Activated CD4-positive, CD25-positive, alpha-beta regulatory T cell treated with anti-CD3 and anti-CD28 coated beads, Interleukin-2, amount 50 U/mL, for 16 hours (primary cell): ENCODE measurements at places on chromosomes 7 and 10.

GRCh38 chr10:110407301-110408170 is 90.2 kb upstream of the DUSP5 start:
- DNase-seq, result no peak

- no peak for DNase-seq
Observed at GRCh38 chr10:23585666-23586065, 146.8 kb downstream of the OTUD1 start.

- no peak for DNase-seq
Observed at GRCh38 chr10:12742771-12743170, 258.7 kb downstream of the CCDC3 start.

- DNase-seq, result no peak
Observed at GRCh38 chr7:136326045-136326609, 349.0 kb upstream of the MTPN start.
